ENCODE measurements at places on chromosomes 2 and 18.

DNA sequence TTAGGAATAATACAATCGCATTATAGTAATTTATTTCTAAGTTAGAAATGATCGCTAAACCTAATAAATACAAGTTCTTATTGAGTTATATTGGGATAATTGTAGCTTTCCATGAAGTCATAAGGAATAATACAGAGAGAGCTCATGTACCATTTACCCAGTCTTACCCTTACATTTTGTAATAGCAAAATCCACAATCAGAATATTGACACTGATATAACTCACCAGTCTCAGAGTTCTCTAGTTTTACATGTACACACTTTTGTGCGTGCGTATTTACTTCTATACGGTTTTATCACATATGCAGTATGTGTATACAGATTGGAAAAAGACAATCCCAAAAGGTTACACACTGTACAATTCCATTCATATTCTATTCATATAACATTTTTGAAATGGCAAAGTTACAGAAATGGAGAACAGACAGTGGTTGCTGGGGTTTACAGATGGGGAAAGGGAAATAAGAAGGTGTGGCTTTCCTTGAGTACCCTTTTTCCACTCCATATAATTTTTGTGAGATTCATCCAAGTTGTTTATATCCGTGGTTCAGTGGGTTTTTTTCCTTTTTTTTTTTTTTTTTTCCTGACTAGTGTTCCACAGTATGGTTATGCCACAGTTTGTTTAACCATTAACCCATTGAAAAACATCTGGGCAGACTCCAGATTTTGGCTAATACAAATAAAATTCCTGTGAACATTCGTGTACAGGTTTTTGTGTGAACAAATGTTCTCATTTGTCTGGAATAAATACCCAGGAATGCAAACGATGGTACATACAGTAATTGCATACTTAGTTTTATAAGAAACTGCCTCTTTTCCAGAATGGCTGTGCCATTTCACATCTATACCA is 117.2 kb downstream of the HNMT start:
- DNase-seq = no peak

DNA sequence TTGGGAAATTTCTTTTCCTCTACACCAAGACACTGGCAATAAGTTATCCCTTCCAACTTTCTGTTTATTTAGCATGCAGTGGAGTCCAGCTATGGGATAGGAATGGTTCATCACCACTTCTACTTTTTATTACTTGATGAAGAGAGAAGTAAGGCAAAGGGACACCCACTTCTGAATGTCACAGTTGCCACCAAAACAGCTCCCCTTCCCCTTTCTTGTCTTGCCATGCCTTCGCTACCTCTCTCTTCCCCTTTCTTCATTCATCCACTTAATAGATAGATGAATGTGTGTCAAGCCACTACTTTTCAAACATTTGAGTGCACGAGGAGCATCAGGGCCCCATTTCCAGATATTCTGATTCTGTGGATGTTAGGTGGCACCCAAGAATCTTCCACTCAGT is 59.6 kb downstream of the KCTD18 start:
- no peak for DNase-seq

DNA sequence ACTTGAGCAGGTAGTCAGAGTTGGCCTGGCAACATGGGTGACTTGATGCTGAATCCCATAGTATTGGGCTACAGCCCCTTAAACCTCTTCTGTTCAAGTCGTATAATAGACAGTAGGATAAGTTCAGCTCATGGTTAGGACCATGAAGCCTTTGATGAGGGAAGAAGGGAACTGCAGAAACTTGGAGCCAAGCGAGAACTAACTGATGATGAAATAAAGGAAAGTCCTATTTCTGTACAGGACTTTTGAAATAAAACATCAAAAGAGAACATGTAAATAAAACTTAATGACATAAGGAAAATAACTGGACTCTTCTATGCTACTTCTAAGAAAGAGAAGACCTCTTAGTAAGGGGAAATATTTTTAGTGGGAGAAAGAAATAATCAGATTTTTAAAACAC is 51.2 kb upstream of the UGP2 start:
- no peak for DNase-seq

GRCh38 chr2:152532241-152532640 is 185.0 kb downstream of the PRPF40A start:
- DNase-seq = no peak

GRCh38 chr18:24189007-24189528 is 50.2 kb downstream of the CABYR start:
- DNase-seq = no peak

DNA sequence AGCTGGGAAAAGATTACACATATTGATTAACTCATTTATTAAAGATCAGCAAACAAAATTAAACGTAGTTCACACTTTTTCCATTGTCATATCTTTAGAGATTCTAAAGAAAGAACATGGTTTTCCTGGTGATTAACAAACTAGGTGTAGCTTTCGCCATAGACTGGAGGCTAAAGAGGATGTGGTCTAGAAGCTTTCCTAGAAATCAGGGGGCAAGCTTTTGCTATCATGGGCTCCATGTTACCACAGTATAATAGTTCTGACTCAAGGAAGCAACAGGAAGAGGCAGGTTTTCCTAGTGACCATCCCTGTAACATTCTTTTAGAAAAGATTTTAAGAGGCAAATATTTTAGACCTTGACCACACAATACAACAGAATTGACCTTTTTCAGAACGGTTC is 232.7 kb downstream of the METTL4 start:
- DNase-seq = no peak

GRCh38 chr2:142040556-142040955 is 90.3 kb downstream of the LRP1B start:
- DNase-seq = no peak

DNA sequence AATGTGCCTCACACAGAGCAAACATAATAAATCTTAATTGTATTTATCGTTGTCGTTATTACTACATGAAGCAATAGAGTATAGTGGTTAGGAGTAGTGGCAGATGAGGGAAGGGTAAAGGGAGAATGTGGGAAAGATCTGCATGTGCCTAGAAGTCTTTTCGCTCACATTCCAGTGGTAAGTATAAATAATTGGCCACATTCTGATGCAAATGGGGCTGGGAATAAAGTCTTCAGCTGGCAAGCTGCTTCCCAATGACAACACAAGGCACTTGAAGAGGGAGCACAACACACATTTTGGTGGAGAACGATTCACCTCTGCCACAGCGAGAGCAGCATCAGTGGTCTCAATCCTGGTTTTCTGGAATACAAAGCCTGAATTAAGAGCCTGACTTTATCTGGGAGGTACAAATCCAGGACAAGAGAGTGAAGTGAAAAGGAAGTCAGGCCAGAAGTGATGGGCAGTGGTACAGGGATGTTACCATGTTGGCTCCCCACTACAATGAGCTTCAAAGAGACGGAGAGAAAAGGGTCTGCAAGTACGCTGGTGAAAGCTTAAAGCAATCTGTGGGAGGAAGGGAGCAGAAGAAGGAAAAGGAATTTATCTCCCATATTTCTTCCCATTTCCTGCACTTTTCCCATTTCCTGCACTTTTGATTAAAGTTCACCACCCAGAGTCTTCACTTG is 112.3 kb downstream of the ARHGAP15 start:
- no peak for DNase-seq

DNA sequence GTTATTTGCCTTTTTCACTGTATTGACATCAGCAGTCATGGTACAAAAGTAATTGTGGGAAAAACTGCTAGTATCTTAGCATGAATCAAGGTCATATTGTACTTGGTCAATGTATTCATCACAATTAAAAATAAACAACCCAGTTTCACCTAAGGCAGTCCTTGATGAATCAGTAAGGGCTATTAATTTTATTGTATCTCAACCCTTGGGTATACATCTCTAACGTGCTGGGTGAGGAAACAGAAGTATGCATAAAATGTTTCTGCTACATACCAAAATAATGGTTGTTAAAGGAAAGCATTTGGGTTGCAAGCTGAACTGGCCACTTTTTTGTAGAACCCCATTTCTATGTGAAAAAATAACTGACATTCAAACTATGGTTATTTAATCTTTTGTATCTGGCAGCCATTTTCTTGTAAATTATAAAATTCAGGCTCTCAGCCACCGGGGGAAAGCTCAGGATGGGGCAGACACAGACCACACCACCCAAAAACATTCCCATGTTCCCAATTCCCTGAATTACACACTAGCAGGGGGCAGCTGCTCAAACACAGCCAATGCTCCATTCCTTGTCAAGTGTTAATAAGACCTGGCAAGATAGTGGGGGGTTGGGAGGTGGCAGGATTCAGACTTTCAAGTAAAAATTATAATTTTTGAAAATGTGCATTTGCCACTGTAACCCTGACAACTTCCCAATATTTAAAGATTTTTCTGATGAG is 49.3 kb downstream of the OLA1 start:
- no peak for DNase-seq

GRCh38 chr2:56108806-56109205 is 75.0 kb upstream of the CCDC85A start:
- no peak for DNase-seq

DNA sequence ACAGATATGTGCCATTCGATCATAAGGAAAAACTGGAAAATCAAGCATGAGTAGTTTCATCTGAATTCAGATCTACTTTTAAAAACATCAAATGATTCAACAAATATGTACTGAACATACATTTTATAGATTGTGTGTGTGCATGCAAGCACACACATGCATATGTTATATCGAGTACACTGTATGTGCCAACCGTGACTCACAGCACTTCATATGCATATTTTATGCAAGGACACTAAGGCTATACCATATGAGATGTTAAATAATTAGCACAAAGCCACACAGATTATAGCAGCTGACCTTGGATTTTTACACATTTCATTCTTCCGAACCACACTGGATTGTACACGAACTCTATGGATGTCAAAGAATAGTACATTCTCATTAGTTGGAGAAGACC is 161.2 kb downstream of the DNAH7 start:
- no peak for DNase-seq

- DNase-seq = no peak
Observed at GRCh38 chr18:53909668-53910067, 314.8 kb downstream of the MBD2 start.

GRCh38 chr2:26619096-26619495 is 22.1 kb downstream of the CIB4 start:
- no peak for DNase-seq
